Pancreas (tissue), 10 donors: ENCODE measurements at places on chromosomes 13 and 19. TPM values are rescaled to one million over a fixed set of nuclear protein-coding genes. Genes with fewer than 3 reads are reported as not detected.

Gene SLC39A3
- 25.6 TPM for polyA plus RNA-seq

Gene ZNF547
- 1.3 TPM for polyA plus RNA-seq

Gene TEX26
- polyA plus RNA-seq: 0.42 TPM

Gene HIF3A
- 23.8 TPM for polyA plus RNA-seq

Gene AP1M2
- polyA plus RNA-seq: 57.6 TPM

Gene NLRP4
- polyA plus RNA-seq: not detected

Gene C1QTNF9B
- polyA plus RNA-seq: 0.12 TPM

Gene PRODH2
- polyA plus RNA-seq: 21.5 TPM
